ENCODE measurements at places on chromosomes 3 and 15.

GRCh38 chr3:169914321-169914720 lies 2.9 kb downstream of the SAMD7 start:
- no peak for DNase-seq

DNA sequence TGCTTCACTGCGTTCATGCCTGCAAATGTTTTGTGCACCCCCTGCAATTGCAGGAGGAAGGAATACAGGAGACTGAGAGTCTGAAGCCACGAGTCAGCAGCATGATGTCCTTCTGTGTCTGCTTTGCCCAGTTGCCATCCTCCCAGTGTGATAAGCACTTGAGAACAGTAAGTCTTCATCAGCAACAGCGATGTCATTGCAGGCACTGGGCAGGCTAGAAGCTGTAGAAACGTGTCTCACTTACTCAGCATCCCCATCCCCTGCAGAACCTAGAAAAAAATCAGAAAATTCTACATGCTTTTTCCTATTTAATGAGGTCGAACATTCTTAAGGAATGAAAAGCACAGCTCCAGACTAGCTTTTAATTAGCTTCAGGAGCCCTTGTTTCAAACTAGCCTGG lies 156.5 kb upstream of the LPP start:
- no peak for DNase-seq

GRCh38 chr3:20125897-20126296 lies 60.1 kb downstream of the SGO1 start:
- DNase-seq, result no peak

- DNase-seq, result no peak
Observed at GRCh38 chr3:256501-256900, 59.9 kb downstream of the CHL1 start.

DNA sequence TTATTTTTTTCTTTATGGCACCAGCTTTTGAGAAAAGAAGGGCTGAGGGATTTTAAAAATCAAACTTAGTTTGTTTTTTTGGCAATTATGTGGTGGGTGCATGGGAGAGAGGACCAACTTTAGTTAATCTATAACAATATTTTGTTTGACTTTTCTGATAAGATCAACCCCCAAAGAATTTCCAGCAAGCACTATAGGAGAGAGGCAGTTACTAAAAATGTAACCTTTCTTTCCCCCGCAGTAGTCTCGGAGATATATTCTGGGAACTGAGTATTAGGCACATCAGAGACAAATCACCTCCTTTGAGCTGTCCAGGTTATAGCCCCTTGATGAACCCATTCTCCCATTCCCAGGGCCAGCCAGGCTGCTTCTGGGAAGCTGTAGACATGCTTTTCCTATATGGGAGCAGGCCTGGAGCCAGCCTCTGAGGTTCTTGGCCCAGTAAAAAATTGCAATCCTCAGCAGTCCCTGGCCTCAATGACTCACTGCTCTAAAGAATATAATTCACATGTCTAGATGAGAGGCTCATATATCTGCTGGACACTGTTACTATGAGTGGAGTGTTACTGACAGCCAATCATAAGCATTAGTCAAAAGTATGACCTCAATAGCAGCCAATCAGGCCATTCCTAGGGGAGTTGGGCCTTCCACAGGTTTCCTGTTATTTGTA lies 138.3 kb upstream of the AGBL1 start:
- peak; percentile 76 for DNase-seq

- DNase-seq, result no peak
Observed at GRCh38 chr3:14224895-14225294, 46.3 kb downstream of the LSM3 start.

DNA sequence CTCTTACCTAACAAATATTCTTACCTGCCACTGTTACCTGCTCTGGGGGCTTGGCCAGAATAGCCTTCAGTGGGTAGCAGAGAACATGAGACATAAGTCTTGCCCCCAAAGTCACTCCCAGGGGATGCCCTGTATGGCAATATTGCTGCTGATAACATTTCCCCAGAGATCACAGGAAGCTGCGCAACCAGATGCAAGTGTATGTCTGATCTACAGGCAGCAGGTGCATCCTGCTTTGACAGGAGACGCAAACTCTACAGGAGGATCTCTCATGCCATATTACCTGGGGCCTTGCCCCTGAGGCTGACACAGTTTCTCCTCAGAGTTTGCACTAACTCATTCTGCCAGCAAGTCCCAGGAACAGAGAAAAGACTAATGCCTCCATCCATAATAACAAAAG lies 174.4 kb upstream of the LPP start:
- DNase-seq, result no peak

- DNase-seq, result no peak
Observed at GRCh38 chr3:152650177-152650576, 184.8 kb upstream of the P2RY1 start.

GRCh38 chr15:34642247-34642646 lies 58.8 kb upstream of the GOLGA8B start:
- no peak for DNase-seq
